ENCODE measurements at places on chromosomes 12 and 14. TPM values are rescaled to one million over a fixed set of nuclear protein-coding genes. Genes with fewer than 3 reads are reported as not detected.

- peaks cover 3% of the 10 kb centered on the region for H3K27me3 ChIP-seq
- no peak for DNase-seq
- H3K4me3 ChIP-seq, result no peak overlapping the region
- H3K36me3 ChIP-seq, result no peaks in the 10 kb centered on the region
- no peaks in the 10 kb centered on the region for H3K4me1 ChIP-seq
Observed at GRCh38 chr14:33370426-33370825, 431.7 kb downstream of the NPAS3 start.

DNA sequence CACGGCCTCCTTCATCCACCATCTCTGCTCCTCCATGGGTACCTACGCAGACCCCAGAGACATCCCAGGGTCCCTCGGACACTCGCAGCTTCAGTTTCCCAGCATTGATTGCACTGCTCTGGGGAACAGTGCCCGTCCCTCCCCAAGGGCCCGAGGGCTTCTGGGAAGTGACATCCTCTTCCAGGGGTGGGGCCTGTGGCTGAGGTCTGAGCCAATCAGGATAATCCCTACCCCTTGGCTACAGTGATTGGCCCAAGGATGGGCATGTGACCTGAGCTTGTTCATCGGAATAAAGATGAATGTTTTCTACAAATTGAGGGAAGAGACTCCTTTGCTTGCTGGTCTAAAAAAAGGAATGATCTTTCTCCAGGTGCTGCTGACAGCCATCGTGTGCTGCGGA is 37.3 kb upstream of the MYL2 start:
- no peak overlapping the region for H3K27ac ChIP-seq
- H3K4me3 ChIP-seq, result no peak overlapping the region
- no peaks in the 10 kb centered on the region for H3K36me3 ChIP-seq
- DNase-seq, result no peak
- no peaks in the 10 kb centered on the region for H3K4me1 ChIP-seq
- no peaks in the 10 kb centered on the region for H3K27me3 ChIP-seq

DNA sequence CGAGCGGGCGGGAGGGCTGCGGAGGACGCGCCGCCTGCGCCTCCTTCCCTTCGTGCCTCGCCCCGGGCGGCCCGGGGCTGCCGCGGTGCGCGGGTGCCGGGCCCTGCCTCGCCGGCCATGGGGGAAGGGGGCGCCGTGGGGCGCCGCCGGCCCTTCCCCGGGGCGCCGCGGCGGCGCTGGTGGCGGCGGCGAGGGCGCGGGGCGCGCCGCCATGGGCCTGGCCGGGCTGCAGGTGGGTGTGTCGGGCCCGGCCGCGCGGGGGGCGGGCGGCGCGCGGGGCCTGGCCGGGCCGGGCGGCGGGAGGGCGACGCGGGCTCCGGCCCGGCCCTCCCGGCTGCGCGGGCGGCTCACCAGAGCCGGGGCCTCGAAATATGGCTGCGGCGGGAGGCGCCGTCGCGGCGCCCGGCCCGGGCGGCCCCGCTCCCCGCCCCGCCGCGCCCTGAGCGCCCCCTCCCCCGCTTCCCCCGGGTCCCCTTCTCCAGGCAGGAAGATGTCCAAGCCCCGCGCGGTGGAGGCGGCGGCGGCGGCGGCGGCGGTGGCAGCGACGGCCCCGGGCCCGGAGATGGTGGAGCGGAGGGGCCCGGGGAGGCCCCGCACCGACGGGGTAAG is 5.1 kb downstream of the KMT5A start:
- no peaks in the 10 kb centered on the region for H3K27me3 ChIP-seq
- H3K4me3 ChIP-seq, result no peak overlapping the region
- H3K36me3 ChIP-seq, result peaks cover 3% of the 10 kb centered on the region
- DNase-seq, result no peak
- H3K4me1 ChIP-seq, result peaks cover 45% of the 10 kb centered on the region

DNA sequence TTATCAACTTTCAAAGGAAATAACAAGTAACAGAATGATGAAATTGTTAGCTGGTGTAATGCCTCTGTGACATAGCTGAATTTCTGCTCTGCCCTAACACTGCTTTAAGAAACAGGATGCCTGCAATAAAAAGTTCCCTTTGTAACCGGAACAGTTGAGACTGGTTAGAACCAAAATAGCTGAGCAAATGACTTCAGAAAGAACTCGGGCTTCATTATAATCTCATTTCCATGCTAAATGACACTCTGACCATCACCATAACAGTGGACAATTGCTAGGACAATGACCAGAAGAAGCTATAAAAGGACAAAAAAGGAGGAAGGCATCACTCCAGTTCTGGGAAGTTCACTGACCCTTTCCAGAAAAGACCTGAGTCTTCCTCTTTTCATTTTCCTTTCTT is 23.5 kb upstream of the PYGL start:
- DNase-seq, result no peak
- H3K27me3 ChIP-seq, result no peaks in the 10 kb centered on the region
- H3K4me1 ChIP-seq, result no peaks in the 10 kb centered on the region
- no peak overlapping the region for H3K4me3 ChIP-seq
- H3K27ac ChIP-seq, result no peak overlapping the region

- DNase-seq, result no peak
- no peak overlapping the region for H3K4me3 ChIP-seq
- no peaks in the 10 kb centered on the region for H3K36me3 ChIP-seq
- no peak overlapping the region for H3K27ac ChIP-seq
- H3K27me3 ChIP-seq, result no peaks in the 10 kb centered on the region
Observed at GRCh38 chr12:46401662-46402061, 29.1 kb upstream of the SLC38A2 start.

DNA sequence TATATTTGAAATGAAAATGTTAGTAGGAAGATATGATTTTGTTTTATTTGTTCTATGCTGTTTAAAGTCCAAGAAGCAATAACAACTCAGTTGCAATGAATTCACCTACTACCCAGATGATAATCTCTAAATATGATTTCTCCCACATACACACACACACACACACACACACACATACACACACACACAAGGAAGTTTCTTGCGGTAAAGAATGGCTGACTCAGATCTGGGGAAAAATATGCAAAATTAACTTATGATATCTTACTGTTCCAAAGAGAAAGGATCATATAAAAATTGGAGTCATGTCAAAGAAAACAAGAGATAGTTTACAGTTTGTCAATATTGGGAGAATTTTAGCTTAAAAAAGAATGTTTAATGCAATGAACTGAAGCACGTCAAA is 456.7 kb downstream of the SLC16A7 start:
- H3K27ac ChIP-seq, result no peak overlapping the region
- no peaks in the 10 kb centered on the region for H3K4me1 ChIP-seq
- no peak for DNase-seq
- no peaks in the 10 kb centered on the region for H3K36me3 ChIP-seq

DNA sequence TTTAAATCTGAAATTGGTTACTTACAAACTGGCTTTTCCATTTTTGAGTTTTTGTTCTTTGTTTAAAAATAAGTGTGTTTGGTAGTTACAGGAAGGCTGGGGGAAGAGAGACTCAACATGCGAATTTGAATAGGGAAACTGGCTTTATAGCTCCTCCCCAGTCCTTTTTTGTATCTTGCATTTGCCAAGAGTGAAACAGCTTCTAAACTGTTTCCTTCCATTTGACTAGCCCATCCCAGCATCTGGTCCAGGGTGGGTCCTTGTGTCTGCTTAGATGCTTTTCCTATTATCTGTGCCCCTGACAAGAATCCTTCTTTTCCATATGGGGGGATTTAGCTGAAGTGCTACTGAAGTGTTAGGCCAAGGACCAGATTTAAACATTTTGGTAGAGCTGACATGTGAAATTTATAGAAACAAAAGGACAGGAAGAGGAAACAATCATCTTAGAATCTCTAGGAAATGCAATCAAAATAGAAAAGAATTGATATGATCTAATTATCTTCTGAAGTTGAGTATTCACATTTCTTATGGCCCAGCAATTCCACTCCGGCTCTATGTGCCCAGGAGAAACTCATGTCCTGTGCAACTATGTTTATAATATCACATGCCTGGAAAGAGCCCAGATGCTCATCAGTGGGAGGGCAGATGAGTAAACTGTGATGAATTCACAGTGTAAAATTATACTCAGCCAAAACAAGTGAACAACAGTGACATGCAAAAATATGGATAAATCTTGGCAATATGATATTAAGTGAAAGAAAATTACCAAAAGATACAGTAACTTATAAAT is 7.4 kb downstream of the SMOC1 start:
- DNase-seq, result no peak
- no peaks in the 10 kb centered on the region for H3K36me3 ChIP-seq
- no peak overlapping the region for H3K4me3 ChIP-seq
- H3K27ac ChIP-seq, result no peak overlapping the region

- no peaks in the 10 kb centered on the region for H3K27me3 ChIP-seq
- no peaks in the 10 kb centered on the region for H3K36me3 ChIP-seq
- no peak overlapping the region for H3K4me3 ChIP-seq
- H3K27ac ChIP-seq, result no peak overlapping the region
- peaks cover 40% of the 10 kb centered on the region for H3K4me1 ChIP-seq
- no peak for DNase-seq
Observed at GRCh38 chr12:49942921-49943624, 7.5 kb upstream of the AQP2 start.

GRCh38 chr12:105280966-105281693 is 45.2 kb upstream of the APPL2 start:
- no peak for DNase-seq
- H3K36me3 ChIP-seq, result no peaks in the 10 kb centered on the region

- DNase-seq, result peak; percentile 51
- H3K36me3 ChIP-seq, result no peaks in the 10 kb centered on the region
- H3K4me3 ChIP-seq, result peak overlapping the region; percentile 83
Observed at GRCh38 chr12:89353188-89353822, 1.0 kb upstream of the DUSP6 start.

GRCh38 chr12:15846887-15847286 is 35.3 kb upstream of the STRAP start:
- H3K4me1 ChIP-seq, result no peaks in the 10 kb centered on the region
- H3K27me3 ChIP-seq, result peaks cover 4% of the 10 kb centered on the region
- H3K4me3 ChIP-seq, result no peak overlapping the region
- H3K27ac ChIP-seq, result no peak overlapping the region
- H3K36me3 ChIP-seq, result no peaks in the 10 kb centered on the region
- no peak for DNase-seq

- no peaks in the 10 kb centered on the region for H3K27me3 ChIP-seq
- H3K4me1 ChIP-seq, result no peaks in the 10 kb centered on the region
- no peak overlapping the region for H3K27ac ChIP-seq
- no peak overlapping the region for H3K4me3 ChIP-seq
- no peak for DNase-seq
Observed at GRCh38 chr12:41424651-41425050, 236.5 kb downstream of the PDZRN4 start.

DNA sequence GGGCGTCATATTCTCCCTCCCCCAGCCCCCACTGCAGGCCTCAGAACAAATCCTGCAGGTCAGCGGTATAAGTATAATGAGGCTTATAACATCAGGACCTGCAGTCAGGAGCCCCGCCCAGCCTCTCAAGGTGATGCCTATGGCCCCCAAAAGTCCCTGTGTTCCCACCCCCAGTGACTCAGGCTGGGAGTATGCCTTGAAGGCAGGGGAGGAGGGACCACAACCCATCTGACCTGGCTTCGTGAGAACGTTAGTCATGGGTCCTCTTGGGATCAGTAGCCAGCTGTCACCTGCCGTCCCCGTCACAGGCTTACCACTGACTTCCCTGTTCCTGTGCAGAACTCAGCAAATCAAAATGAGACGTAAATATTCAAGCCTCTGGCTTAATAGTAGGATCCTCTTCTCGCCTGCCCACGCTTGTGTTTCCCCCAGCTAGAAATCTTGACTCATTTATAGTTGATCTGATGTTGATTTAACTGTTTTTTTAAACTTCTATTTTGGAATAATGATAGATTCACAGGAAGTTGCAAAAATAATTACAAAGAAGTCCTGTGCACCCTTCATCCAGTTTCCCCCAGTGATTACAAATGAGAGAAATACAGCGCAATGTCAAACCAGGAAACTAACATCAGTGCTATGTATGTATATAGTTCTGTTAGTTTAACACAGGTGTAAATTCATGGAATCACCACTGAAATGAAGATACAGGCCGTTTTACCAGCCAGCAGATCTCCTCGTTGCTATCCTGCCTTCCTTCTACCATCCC is 107.5 kb downstream of the ADGRD1 start:
- no peak overlapping the region for H3K4me3 ChIP-seq
- no peaks in the 10 kb centered on the region for H3K4me1 ChIP-seq
- DNase-seq, result no peak
- H3K27me3 ChIP-seq, result no peaks in the 10 kb centered on the region
- no peak overlapping the region for H3K27ac ChIP-seq

DNA sequence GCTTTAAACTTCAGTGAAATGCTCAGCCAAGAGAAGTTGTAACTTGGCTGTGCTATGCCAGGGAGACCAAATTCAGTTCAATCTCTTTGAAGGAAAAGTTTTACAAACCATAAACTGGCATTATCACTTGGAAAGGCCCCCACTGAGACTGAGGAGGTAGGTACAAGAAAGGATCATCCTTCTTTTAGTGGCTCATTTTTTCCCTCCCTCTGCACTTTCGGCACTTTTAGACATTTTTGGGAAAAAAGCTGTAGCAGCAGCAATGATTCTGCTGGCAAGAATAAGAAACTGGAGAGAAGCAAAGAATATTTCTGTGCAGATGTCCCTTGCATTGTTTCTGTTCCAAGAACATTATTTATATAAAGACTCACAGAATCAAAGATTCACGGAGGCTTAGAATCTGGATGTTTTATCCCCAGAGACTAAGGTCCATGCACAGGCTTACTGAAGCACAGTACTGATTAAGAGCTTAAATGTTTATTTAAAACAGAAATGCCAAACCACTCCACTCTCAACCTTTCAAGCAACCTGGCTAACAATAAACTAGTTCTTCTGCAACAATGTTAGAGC is 12.3 kb downstream of the ZC2HC1C start:
- H3K36me3 ChIP-seq, result peaks cover 26% of the 10 kb centered on the region
- H3K27me3 ChIP-seq, result no peaks in the 10 kb centered on the region

GRCh38 chr14:59013672-59014298 is 174.7 kb upstream of the DAAM1 start:
- H3K27me3 ChIP-seq, result no peaks in the 10 kb centered on the region
- no peak for DNase-seq
- H3K4me1 ChIP-seq, result no peaks in the 10 kb centered on the region
- H3K27ac ChIP-seq, result no peak overlapping the region
- no peaks in the 10 kb centered on the region for H3K36me3 ChIP-seq
- H3K4me3 ChIP-seq, result no peak overlapping the region

DNA sequence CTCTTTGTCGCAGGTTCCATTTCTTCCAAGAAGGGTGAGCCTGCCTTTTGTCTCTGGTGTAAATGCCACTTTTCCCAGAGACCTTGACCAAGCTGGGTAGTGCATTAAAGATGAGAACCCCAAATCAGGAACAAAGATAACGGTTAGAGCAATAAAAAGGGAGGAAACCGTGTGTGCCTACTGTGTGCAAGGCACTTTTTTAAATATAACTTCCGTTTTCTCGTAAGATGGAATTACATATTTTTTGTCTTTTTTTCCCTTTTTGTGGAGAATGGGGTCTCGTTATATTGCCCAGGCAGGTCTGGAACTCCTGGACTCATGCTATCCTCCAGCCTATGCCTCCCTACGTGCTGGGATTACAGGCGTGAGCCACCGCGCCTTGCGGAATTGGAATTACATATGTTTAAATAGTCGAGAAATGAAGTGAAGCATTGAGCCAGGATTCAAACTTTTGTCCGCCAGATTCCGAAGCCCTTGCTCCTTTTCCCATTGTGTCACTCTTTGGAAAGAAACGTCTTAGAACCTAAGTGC is 506 bp upstream of the NABP2 start:
- no peaks in the 10 kb centered on the region for H3K36me3 ChIP-seq
- DNase-seq, result no peak
- peaks cover 42% of the 10 kb centered on the region for H3K4me1 ChIP-seq
- H3K27me3 ChIP-seq, result no peaks in the 10 kb centered on the region

- H3K4me3 ChIP-seq, result no peak overlapping the region
- peak; percentile 22 for DNase-seq
- no peaks in the 10 kb centered on the region for H3K36me3 ChIP-seq
- H3K27ac ChIP-seq, result no peak overlapping the region
Observed at GRCh38 chr12:40137252-40137651, 31.4 kb upstream of the SLC2A13 start.

The C14orf132 gene
- total RNA-seq, result 18.2 TPM

The GPD1 gene
- 2.0 TPM for total RNA-seq

The HOXC10 gene
- total RNA-seq, result not detected

The PPM1H gene
- 0.06 TPM for total RNA-seq

The CHMP4A gene
- total RNA-seq, result 101 TPM

All from CD4-positive, alpha-beta memory T cell (primary cell).